ENCODE measurements at places on chromosomes 1 and 21.

DNA sequence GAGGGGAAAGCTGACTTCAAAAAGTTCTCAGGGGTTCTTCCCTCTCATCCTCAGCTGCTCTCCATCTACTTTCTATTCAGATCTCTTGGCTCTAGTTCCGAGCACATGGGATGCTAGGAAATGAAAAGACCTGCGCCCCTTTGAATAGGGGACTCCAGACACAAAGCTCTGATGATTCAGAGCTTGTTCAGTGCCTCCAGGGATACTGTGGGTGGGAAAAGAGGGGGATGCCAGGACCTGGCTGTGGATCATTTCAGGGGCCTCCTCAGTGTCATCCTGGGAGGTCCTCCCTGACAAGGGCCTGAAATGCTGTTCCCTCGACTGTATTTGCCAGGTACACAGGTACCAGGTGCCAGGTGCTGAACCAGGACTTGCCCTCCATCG, 943 bp upstream of the KIAA0040 start:
- DNase-seq: no peak

- no peak for DNase-seq
These were observed 690.7 kb downstream of the ADGRL2 start for GRCh38 chr1:82491301-82492048.

DNA sequence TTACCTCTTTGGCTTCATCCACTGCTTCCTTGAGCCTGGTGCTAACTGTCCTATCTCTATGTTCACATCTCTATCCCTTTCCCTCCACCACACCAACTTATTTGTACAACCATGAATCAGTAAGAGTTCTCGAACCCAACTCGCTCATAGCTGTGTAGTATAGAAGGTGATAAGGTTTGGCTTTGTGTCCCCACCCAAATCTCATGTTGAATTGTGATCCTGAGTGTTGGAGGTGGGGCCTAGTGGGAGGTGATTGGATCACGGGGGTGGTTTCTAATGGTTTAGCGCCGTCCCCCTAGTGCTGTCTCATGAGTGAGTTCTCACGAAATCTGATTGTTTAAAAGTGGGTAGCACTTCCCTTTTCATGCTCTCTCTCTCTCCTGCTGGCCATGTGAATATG, 235.6 kb upstream of the FMN2 start:
- no peak for DNase-seq

DNA sequence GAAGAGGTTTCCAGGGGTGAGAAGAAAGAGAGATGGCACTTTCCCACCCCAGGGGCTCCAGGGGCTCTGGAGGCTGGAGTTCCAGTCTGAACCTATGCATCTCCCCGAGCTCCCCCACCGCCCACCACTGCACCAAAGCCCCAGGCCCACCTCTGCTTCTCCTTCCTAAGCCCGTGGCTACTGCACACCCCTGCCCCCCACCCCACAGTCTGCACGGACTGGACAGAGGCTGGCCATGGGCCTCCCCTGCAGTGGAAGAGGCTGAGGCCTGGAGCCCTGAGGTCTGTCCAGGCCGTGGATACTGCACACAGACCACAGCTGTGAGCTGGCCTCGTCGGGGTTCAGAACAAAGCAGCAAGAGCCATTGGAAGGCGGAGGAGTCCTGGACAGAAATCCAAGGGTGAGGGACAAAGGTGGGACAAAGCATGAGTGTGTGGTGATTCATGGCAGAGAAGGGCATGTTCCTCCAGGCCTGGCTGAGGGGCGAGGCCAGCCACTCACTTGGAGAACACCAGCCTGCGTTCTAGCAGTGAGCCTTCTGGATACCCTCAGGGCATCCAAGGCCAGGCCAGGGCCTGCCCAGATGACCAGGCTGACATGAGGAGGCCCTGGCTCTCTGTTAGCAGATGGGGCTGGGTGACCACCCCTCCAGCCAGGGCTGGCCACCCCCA, 244.8 kb upstream of the VAMP3 start:
- no peak for DNase-seq

GRCh38 chr1:52602856-52603600, 857 bp downstream of the GPX7 start:
- DNase-seq: no peak

DNA sequence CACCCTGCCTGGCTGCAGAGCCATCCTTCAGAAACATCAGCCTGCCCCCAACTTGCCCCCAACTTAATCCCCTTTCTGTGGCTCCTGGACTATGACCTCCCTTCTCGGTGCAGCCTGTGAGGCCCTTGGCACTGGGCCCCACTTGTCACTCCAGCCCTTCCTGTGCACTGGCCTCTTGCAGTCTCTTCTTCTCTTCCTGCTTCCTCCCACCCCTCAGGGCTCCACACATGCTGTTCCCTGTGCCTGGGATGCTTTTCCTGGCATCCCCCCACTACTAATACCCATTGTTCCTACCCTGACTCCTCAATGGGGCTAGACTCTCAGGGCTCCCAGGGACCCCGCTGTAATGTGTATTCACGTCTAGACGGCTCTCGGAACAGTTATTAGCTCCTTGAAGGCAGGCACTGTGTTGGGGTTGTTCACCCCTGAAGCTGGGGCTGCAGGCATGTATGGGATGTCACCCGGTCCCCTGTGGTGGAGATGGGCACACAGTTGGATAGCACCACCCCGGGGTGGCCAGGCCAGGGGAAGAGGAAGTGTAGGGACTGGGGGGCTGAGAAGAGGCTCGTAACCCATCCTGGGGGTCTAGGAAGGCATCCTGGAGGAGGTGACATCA, 4.5 kb downstream of the LDLRAD1 start:
- no peak for DNase-seq

DNA sequence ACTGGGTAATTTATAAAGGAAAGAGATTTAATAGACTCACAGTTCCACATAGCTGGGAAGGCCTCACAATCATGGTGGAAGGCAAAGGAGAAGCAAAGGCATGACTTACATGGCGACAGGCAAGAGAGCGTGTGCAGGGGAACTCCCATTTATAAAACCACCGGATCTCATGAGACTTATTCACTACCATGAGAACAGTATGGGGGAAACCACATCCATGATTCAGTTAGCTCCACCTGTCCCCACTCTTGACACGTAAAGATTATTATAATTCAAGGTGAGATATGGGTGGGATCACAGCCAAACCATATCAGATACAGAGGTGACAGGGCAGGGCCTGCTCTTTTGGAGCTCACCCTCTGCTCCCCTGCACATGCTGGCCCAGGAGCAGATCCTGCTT, 31.4 kb upstream of the TMEM61 start:
- DNase-seq: no peak

- DNase-seq: no peak
These were observed 122.7 kb downstream of the TGFBR3 start for GRCh38 chr1:91763252-91763651.

DNA sequence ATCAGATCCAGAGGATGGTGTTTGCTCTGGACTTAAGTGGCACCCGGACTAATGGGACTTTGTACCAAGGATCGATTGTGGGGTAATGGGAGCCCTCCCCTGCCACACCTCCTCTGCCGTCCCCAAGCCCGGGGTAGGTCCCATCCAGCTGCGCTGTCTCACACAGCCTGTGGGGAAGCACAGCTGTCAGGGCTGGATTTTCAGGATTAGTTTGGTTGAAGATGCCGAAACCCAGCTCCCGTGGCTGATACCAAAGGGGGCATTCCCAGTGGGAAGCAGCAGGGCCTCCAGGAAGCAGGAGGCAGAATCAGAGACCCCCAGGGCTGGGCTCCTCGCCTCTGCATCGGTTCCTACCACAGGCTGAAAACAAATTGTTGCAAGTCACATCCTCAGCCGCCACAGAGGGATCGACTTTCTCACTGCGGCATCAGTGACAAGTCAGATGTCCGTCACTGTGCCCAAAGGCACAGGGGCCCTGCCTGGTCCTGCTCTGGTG, 59.7 kb downstream of the MATN1 start:
- no peak for DNase-seq

GRCh38 chr1:152566681-152567080, at the start of gene LCE3E:
Gene LCE3E (minus strand): TSS chr1:152566780. CDS start chr1:152566208, 572 bp downstream.
- DNase-seq: no peak

- no peak for DNase-seq
These were observed 12.4 kb upstream of the UHMK1 start for GRCh38 chr1:162485236-162485635.
